ENCODE measurements at places on chromosomes 4 and X.

GRCh38 chr4:10593130-10593529 is 91.4 kb downstream of the CLNK start:
- no peak for DNase-seq

DNA sequence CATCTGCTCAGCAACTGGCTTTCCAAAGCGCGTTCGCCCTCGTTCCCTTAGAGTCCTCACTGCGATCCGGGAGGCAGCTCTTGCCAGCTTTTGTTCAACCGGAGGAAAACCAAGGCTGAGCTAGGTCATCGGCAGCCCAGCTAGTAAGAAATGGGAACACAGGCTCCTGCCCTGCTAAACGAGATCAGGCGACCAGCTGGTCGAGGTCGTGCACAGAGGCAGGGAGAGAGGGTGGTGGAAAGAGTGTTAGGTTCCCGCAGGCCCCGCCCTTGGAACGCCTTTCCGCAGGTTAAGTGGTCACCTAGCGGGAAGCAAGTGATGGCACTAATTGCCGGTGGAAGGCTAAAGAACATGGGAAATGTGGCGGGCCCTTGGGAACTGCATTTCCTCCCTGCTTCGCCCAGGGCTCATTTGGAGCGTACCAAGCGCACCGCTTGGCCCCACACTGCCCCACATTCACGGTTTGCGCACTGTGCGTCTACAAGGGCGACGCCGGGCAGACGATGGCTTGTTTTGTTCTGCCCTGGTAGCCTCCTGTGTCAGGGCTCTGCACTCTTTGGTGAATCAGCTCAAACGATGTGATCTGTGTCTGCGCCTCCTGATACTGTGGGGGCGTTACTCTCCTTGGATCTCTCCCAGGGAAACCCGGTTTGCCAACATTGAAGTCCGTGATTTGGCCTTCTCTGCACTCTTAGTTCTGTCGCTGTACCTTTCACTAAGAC is 7.2 kb upstream of the PRDM8 start:
- DNase-seq = no peak

DNA sequence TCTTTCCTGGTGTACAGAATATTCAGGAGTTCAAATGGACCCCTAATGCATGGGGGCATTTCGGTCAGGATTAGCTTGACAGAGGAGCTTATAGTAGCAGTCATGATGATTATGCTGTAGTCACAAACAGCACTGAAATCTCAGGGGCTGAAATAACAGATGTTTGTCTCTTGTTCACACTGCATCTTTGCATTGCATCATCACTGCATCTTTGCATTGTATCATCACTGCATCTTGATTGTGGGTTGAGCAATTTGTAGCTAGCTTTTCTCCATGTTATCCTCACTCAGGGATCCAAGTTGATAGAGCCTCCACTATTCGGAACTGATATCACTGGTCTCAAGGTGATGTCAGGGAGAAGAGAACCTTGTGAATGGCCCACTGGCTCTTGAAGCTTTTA is 160.9 kb downstream of the GATB start:
- DNase-seq = no peak

GRCh38 chrX:21438792-21439191 is 64.6 kb downstream of the CNKSR2 start:
- DNase-seq = no peak

DNA sequence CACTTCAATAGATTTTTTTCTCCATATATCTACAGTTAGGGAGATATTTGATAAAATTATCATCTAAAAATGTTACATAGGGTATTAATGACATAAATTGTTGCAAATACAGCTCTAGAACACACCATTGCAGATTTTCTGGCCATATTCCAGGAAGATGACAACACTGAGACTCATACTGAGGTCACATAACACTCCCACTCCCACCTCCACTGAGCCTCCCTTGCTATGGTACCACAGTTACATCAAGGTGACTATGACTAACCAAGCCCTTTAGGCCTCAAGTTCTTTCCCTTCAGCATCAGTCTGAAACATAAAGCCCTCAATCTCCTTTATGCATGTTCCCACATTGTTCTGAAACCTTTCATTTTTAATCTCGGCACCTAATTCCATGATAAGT is 932.0 kb upstream of the IGFBP7 start:
- DNase-seq = no peak

DNA sequence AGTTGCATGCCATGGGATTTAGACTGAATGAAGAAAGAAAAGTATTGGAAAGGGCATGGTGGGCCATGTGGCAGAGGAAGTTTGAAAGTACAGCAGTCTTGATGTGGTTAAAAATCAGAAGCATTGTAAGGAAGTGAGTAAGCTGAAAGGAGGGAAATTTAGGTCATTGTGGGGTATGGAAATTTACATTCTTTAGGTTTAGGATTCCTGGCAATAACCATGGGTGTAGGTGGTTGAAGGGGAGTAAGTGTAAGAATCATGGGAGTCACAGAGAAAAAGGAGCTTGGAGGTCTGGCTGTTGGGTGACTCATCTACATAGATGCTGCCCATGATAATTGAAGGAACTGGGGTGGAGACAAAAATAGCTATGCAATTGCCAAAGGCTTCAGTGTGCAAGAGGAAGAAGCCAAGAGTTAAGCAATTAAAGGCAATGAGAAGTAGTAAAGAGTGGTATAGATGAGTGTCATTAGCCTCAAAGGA is 243.8 kb upstream of the LDB2 start:
- peak; percentile 96 for DNase-seq

DNA sequence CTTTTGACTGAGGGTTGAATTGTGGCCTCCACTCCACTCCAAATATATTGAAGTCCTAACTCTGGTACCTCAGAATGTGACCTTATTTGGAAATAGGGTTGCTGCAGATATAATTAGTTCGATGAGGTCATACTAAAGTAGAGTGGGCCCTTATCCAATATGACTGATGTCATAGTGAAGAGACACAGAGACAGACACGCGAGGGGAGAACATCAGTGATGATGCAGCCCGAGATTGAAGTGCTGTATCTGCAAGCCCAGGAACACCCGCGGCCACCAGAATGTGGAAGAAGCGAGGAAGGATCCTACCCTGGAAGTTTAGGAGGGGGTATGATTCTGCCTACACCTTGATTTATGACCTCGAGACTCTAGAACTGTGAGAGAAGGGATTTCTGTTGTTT is 279.0 kb downstream of the ANKRD50 start:
- peak; percentile 19 for DNase-seq

DNA sequence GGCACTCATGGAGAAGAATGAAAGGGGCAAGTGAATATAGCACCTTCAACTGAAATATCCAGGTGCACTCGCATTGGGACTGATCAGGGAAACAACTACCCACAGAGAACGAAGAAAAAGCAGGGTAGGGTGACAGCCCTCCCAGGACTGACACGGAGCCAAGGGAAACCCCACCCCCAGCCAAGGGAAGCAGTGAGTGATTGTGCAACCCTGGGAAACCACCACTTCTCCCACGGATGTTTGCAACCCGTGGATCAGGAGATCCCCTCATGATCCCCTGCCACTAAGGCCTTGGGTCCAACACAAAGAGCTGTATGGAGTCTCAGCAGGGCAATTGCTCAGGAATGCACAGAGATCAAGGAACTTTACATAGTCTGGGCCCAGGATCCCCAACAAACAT is 158.5 kb upstream of the HCCS start:
- no peak for DNase-seq

- peak; percentile 65 for DNase-seq
Observed at GRCh38 chrX:39730662-39731329, 367.0 kb downstream of the BCOR start.

All from EL (cell line).